ENCODE measurements at places on chromosomes 2 and 18. TPM values are rescaled to one million over a fixed set of nuclear protein-coding genes. Genes with fewer than 3 reads are reported as not detected.

DNA sequence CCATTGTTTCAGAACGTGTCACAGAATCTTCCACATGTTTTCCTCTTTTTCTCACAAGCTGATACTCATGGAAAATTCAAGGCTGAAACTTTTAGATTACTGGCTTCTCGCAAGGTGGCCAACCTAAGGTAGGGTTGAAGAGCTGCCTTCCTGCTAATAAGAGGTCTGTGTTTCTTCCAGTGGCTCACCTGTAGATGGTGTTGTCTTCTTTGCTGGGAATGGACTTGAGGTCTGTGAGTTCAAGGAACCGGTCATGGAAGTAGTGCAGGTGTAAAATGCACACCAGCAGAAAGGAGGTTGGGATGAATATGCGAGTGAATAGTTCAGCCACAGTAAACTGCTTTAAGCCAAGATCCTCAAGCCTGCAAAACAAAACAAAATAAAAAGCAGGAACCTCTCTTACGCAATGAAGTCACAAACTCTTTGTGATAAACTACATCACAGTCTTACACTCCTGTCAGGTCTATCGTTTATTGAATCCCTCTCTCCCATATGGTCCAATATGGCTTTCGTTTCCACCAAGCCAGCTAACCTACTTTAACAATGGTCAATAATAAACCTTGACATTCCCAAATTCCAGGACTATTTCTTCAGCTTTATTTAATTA is 258.9 kb downstream of the NAPG start:
- DNase-seq = no peak

- no peak for DNase-seq
Measured at GRCh38 chr2:89841476-89841840, 1150.0 kb downstream of the RPIA start.

DNA sequence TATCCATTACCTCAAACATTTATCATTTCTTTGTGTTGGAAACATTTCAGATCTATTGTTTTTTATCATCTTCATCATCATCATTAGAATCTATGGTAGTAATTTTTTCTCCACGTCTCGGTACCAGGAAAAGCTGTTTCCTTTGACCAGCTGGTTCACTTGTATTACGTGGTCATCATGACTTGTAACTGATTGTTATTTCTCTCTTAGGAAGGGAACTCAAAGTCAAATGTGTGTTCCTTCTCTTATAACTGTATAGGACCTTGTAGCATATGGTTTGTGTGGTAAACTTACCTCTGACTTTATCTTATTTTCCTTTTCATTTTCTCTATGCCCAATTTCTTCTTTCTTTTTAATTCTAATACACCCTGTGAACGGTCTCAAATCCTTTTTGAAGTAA is 16.5 kb downstream of the NCOA1 start:
- no peak for DNase-seq

DNA sequence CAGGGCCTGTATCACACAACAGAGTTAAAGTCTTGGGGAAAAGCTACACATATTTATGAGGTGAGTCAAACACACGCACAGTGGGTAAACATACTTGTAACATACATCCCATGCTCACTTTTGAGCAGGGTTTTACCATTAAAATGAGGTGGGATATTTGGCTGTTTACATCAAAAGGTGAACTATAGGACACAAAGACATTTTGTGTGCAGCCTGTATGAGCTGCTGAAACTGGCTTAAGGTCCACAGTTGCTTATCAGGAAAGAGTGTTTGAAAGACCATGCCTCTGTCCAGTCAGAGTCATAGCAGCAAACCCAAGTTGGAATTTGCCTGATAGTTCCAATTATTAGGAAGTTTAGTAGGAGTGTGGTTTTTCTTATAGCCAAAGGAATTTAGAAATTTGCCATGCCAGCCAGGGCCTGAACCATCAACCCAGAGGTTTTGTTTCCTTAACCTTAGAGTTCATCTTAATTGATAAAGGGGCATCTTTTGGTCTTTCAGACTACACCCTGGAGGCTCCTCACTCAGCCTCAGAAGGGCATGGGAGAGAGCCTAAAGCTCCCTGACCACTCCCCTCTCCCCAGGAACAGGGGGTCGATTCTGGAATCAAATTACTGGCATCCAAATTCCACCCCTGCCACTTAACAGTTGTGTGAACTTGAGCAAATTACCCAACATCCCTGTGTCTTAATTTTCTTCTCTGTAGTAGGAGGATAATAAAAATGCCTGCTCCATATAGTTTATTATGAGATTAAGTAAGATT is 29.9 kb upstream of the L3MBTL4 start:
- no peak for DNase-seq

GRCh38 chr2:237403024-237403882 is 10.7 kb downstream of the COL6A3 start:
- no peak for DNase-seq

DNA sequence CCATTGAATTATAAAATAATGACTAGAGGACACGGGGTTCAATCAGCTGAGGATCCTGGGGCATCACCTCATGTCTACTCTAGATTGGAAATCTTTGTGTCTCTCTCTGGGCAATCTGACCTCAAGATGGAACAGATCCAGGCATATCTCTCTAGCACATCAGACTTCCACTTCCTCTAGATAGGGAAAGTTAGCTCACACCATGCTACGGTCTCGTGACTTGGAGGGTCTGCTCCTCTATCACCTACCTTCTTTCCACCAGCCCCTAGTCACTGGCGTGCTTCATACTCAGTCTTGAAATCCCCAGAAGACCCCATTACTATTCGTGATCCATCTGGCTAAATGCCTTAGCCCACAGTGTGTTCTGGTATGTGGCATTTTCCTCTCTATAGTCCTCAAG is 148.8 kb downstream of the ANKRD44 start:
- DNase-seq = no peak

DNA sequence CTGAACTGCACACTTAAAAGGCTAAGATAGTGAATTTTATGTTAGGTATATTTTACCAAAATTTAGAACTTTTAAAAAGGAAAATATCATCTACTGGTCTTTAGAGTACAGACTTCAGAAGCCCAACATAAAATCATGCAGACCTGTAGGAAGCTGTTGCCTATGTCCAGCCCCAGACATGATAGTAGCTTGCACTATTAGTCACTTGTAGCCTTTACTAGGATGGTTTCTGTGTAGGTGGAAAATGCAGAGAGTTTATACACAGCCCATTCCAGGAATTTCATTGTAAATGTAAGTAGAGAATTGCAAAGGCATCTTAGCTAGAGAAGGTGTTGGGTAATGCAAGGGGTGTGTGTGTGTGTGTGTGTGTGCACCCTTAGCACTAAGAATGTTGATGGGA is 640.2 kb downstream of the RNF144A start:
- DNase-seq = no peak

- no peak for DNase-seq
Measured at GRCh38 chr2:207939342-207940108, 85.8 kb downstream of the PLEKHM3 start.

DNA sequence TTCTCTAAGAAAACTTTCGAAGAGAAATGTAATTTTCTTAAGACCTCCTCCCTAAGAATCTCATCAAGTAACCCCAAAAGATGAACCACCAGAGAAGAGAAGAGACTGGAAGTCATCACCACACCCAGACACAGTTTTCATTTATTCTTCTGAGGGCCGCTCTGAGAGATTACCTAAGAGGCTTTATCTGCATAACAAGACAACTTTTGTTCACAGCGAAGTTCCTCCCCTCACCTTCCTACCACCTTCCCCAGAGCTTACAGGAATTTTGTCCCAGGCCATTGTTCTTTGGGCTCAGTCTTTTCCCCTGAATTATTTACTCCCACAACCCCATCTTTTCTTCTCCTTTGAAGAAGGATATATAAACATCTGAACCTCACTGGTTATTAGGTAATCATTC is 92.8 kb downstream of the AKAIN1 start:
- DNase-seq = no peak

- DNase-seq = no peak
Measured at GRCh38 chr2:203732953-203733510, 26.6 kb downstream of the CD28 start.

GRCh38 chr2:215828528-215829184 is 184.7 kb downstream of the MREG start:
- peak; percentile 48 for DNase-seq

DNA sequence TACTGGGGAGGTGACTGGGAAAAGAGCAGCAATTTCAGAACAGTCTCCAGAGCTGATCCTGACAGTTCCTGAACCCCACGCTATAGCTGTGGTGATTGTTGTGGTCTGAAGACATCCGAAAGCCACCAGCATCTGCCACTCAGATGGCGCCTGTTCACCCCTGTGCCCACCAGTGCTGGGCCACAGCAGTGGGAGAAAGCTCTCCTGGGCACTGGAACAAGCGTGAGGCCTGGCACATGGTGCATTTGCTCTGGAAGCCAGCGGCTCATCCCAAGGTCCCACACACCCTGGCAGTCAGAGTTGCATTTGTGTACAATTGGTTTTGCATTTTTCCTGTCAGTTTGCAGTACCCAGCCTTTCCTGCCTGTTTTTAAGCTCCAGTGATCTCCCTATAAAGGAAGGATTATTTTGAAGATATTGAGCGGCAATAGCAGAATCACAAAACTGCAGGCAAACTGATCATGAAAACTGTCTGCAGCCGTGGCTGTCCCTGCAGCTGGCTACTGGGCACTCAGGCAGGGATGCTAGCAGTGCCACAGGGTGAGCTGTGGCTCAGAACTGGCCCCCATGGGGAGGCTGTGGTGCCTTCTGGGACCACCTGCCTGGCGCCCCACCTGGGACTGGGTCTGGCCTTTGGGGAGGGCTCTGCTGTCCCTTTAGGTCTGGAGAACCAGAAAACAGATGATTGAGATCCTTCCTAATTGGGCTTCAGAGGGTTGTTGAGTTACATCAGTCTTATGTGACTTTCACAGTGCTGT is 30.1 kb downstream of the IMPA2 start:
- no peak for DNase-seq

The IL37 gene
- not detected for total RNA-seq

The ACTG2 gene
- 12.1 TPM for total RNA-seq

The DHRS9 gene
- total RNA-seq = 47.6 TPM
